ENCODE measurements at places on chromosomes 7 and 10.

DNA sequence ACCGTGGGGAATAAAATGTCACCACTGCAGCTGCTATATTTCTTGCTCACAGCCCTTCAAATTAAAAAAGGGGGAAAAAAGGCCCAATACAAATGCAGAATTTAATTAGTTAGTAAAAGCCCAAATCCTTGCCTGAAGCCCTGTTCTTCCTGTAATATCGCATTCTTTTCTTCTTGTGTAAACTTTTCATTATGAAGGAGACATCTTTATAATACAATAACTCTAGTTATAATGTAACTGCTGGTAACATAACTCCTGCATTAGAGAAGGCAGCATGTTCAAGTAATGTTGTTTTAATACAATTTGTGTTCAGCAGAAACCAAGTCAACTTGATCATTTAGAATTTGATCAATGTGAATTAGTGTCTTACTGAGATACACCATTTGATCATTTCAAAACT is 250.9 kb downstream of the CHCHD3 start:
- DNase-seq, result no peak

GRCh38 chr7:155734445-155734809 is 77.8 kb downstream of the SHH start:
- no peak for DNase-seq

- no peak for DNase-seq
Observed at GRCh38 chr10:50216894-50217293, 34.4 kb downstream of the ASAH2 start.

DNA sequence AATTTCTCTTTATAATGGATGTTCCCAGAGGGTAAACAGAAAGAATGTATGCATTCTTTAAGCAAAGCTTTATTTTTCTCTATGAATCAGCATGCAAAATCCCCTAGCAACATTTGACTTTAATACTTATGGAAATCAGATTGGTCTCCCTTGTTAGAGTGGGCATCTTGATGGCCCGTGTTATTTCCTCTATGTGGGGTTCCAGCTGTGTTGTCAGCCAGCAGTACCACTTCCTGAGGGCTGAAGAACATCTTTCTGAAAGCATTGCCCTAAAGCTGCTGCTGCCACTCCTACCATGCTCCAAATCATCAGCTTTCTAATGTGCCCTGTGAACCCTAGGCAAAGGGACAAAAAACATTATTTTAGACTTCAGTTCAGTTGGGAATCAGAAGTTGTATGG is 70.4 kb upstream of the HECTD2 start:
- DNase-seq, result no peak

DNA sequence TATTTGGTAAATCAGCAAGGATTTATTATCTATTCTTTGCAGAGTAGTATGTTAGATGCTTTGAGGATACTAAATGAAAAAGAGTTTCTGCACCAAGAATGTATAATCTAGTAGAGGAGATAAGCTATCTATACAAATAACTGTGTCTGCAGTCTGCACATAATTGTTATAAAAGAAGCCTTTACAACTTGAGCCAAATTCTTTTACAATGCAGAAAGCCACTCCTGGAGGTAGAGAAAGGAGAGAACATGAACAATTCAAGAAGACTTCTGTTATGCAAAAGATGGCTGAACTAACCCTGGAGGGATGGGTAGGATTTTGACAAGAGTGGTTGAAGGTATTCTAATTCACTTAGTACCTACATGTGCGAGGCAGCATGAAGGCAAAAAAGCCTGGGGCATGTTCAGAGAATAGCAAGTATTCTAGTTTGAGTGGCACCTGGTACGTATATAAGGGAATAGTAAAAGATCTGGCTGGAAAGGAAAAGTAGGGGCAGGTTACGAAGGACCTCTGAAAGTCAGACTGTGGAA is 251.1 kb upstream of the KAT6B start:
- no peak for DNase-seq

DNA sequence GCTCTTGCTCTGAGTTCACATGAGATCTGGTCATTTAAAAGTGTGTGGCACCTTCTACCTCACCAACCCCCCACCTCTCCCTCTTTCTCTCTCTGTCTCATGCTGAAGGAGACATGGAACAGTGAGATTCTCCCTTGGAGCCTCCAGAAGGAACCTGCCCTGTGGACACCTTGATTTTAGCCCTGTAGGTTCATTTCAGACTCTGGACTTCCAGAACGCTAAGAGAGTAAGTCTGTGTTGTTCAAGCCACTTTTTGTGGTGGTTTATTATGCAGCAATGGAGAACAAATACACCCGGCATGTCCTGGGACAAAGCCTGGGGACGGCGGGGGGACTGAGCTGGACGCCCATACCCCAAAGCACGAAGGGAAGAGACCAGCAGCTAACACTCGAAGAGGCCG is 20.7 kb upstream of the GIMAP8 start:
- no peak for DNase-seq

DNA sequence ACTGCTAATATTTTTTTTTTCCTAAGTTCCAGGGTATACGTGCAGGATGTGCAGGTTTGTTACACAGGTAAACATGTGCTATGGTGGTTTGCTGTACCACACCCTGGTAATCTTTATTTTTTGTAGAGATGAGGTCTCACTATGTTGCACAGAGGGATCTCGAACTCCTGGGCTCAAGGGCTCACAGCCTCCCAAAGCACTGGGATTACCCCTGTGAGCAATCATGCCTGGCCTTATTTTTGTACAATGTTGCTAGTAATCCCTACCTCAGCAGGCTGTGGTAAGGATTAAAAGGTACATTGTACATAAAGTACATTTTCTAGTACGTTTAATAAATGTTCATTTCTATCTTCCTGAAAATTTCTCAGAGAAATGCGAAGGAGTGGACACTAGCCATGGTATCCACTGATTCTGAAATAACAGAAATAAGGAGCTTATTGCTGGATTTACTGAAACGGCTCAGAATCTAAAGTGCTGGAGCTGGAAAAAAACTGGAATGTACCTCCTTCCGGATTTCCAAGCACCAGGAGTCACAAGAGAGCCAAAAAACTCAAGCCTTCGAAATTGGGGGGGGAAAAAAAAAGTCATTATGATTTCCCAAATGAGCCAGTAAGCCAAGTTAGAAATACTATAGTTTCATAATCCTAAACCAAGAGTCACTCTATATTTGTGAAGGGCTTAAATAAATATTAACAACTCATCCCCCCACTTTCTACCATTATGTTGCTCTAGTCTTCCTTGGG is 69.6 kb downstream of the NT5C2 start:
- no peak for DNase-seq

GRCh38 chr7:74061840-74062539 is 21.6 kb upstream of the LIMK1 start:
- DNase-seq, result no peak

- DNase-seq, result no peak
Observed at GRCh38 chr7:30149640-30150272, 15.0 kb downstream of the MTURN start.

GRCh38 chr7:1558841-1559625 is 3.0 kb upstream of the TMEM184A start:
- DNase-seq, result no peak

- DNase-seq, result no peak
Observed at GRCh38 chr7:139471740-139472353, 11.6 kb downstream of the KLRG2 start.
